Activated naive CD8-positive, alpha-beta T cell treated with anti-CD3 and anti-CD28 coated beads for 36 hours (primary cell): ENCODE measurements at places on chromosomes 12 and 14. TPM values are rescaled to one million over a fixed set of nuclear protein-coding genes. Genes with fewer than 3 reads are reported as not detected.

DNA sequence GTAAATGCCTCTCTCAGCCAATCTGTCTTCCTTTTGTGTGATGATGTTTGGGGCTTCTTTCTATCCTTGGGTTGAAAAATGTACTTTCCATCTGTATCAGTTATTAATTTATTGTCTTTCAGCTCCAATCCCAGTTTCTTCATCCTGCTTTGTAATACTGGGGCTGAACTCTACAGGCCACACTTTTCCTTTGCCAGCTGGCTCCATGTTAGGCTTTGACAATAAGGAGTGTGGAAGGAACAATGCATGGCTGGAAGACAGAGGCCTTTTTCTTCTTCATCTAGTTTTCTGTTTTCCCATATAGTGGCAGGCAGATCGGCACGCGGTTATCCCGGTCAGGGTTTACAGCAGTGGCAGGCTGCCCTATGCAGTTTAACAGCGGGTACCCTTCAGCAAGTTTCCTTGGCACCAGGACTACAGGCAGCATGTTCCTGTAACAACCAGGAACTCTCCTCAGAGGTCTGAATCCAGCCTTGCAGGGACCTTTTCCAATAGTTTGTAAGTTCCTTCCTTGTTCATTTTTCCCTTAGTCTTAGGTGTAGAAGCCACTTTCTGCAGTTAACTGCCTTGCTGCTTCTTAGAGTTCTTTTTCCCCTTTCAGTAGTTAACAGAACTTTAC is 38.5 kb upstream of the CRACR2A start:
- H3K27me3 ChIP-seq, result no peaks in the 10 kb centered on the region
- H3K4me3 ChIP-seq, result no peak overlapping the region
- DNase-seq, result no peak
- H3K4me1 ChIP-seq, result peaks cover 6% of the 10 kb centered on the region
- H3K27ac ChIP-seq, result peak overlapping the region; percentile 14

The AQP2 gene
- not detected for total RNA-seq

The NOVA1 gene
- 0.28 TPM for total RNA-seq

DNA sequence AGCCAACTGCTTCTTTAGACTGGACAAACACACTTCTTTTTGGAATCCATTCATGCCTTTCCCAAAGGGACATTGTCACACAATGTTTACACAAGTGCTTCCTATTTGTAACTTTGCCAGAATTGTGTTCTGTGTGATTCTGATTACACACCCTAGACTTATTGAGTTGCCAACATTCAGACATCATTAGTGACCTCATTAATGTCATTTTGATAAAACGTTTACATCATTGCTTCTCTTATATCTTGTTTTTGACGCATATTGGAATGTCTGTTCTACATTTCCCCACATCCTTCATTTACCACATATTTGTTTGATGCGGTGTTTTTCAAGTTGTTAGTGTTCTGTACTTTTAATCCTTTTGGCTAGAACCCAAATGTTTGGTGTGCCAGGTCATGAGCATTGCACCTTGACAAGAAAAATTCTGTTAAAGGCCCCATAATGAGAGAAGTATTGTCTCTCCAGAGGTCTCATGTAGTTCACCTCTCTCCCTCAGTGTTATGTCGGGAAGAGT is 305.5 kb downstream of the AEBP2 start:
- H3K36me3 ChIP-seq, result peaks cover 4% of the 10 kb centered on the region
- no peaks in the 10 kb centered on the region for H3K27me3 ChIP-seq
- H3K4me3 ChIP-seq, result no peak overlapping the region
- no peak overlapping the region for H3K27ac ChIP-seq

DNA sequence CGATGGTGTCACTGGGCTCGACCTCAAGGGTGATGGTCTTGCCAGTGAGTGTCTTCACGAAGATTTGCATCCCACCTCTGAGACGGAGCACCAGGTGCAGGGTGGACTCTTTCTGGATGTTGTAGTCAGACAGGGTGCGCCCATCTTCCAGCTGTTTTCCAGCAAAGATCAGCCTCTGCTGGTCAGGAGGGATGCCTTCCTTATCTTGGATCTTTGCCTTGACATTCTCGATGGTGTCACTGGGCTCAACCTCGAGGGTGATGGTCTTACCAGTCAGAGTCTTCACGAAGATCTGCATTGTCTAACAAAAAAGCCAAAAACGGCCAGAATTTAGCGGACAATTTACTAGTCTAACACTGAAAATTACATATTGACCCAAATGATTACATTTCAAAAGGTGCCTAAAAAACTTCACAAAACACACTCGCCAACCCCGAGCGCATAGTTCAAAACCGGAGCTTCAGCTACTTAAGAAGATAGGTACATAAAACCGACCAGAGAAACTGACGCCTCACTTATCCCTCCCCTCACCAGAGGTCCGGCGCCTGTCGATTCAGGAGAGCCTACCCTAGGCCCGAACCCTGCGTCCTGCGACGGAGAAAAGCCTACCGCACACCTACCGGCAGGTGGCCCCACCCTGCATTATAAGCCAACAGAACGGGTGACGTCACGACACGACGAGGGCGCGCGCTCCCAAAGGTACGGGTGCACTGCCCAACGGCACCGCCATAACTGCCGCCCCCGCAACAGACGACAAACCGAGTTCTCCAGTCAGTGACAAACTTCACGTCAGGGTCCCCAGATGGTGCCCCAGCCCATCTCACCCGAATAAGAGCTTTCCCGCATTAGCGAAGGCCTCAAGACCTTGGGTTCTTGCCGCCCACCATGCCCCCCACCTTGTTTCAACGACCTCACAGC is 717 bp downstream of the UBC start:
- peak; percentile 92 for DNase-seq
- H3K36me3 ChIP-seq, result peaks cover 39% of the 10 kb centered on the region
- peak overlapping the region; percentile 100 for H3K4me3 ChIP-seq

DNA sequence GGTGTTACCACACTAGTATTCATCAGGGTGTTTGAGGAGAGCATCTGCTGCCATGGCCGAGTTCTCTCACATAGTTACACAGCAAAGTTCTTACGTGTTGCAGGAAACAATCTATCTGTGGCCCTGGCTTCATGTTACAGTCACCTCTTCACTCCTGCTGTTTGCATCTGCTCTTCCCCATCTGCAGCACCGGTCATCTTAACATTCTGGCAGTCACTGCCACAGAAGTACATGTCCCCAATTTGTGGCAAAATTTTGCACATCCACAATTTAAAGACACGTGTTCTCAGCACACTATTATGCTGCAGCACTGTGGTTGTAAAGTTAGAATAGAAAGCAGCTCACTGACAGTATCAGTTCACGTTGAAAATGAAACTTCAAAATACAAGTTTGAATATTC is 23.2 kb downstream of the MAPK1IP1L start:
- H3K4me1 ChIP-seq, result peaks cover 26% of the 10 kb centered on the region
- peak overlapping the region; percentile 29 for H3K4me3 ChIP-seq

DNA sequence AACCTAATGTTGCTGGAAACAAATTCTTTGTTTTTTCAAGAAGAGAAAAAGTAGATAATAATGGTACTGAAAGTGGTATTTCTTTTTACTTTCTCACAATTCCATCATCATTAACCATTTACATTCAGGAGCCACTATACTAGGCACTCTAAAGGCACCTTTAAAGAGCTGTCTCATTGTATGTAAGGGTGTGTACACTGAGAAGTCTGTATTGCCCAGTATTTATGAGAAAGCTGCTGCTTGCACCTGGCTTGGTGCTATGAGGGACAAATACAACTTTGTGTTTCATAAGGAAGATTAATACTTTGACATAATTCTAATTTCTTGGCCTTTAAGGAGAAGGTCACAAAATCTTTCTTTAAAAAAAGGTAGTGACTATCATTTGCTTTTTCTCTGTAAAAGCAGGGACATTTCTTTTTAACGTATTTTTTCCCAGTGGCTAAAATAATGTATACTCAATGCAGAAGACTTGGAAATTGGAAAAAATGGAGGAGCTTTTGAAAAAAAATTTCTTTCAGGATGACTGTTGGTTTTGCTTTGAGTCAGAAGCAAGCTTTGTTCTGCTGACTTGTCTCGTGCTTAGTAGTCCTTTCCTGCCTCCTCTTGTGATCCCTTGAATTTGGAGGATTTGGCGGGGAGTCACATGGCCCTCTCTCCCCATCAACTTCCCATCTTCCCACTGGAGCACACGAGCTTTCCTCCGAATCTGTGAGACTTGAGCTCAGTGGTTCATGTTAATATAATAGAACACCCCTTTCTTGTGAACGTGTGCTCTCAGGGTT is 50.1 kb downstream of the RASSF3 start:
- peaks cover 27% of the 10 kb centered on the region for H3K36me3 ChIP-seq
- no peaks in the 10 kb centered on the region for H3K27me3 ChIP-seq
- peak overlapping the region; percentile 83 for H3K27ac ChIP-seq
- no peak for DNase-seq
- peak overlapping the region; percentile 32 for H3K4me3 ChIP-seq
- peaks cover 73% of the 10 kb centered on the region for H3K4me1 ChIP-seq

DNA sequence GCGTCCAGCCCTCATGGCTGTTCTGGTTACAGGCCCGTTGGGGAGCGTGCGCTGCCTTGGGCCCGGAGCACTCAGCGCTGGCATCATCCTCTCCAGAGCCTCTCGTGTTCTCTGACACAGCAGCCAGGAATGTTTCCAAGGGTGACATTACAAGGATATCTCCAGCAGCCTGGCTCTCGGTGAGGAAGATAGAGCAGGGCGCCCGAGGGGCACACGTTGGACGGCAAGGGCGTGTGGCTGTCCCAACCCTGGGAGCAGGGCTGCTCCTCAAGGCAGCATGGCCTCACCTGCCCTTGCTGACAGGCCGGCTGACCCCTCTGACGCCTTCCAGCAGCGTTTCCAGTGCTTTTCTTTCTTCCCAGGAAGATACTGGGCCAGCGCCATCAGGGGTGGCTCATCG is 14.4 kb downstream of the LRCOL1 start:
- H3K27ac ChIP-seq, result no peak overlapping the region

DNA sequence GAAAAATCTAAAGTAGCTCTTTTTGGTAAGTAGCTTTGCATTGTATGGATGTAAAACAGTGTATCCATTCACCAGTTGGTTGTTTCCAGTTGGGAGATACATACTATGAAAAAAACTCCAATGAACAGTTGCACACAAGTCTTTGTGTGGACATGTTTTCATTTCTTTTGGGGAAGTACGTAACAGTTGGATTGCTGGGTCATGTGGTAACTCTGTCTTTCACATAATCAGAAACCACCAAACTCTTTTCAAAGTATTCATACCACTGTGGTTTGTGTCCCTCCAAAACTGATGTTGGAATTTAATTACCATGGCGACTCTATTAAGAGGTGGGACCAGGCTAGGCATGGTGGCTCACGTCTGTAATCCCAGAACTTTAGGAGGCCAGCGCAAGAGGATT is 58.9 kb upstream of the RESF1 start:
- H3K27ac ChIP-seq, result peak overlapping the region; percentile 20
- DNase-seq, result no peak
- H3K27me3 ChIP-seq, result no peaks in the 10 kb centered on the region
- no peak overlapping the region for H3K4me3 ChIP-seq
- peaks cover 31% of the 10 kb centered on the region for H3K4me1 ChIP-seq
- peaks cover 47% of the 10 kb centered on the region for H3K36me3 ChIP-seq

DNA sequence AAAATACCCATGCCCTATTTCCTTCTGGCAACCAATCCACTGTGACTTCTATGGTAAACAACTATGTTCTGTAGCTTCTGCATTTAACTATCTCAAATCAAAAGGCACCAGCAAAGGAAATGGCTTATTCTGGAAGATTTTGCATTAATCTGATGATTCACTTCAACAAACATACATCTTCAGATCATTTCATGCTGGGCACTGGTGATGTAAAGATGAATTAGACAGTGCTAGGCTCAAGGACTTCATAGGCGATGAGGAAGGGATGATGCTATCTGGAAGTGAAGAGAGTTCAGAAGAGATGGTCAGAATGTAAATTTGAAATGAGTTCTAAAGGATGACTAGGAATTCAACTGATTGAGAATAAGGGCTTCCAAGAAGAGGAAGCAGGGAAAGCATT is 363.3 kb downstream of the PAWR start:
- no peaks in the 10 kb centered on the region for H3K27me3 ChIP-seq
- H3K36me3 ChIP-seq, result no peaks in the 10 kb centered on the region
- no peak for DNase-seq
- no peak overlapping the region for H3K4me3 ChIP-seq
- no peak overlapping the region for H3K27ac ChIP-seq

The GALNT8 gene
- not detected for total RNA-seq

The MGST1 gene
- not detected for total RNA-seq

- H3K27ac ChIP-seq, result no peak overlapping the region
- no peaks in the 10 kb centered on the region for H3K36me3 ChIP-seq
- H3K4me3 ChIP-seq, result no peak overlapping the region
These were observed 22.1 kb upstream of the CEP170B start for GRCh38 chr14:104843006-104843405.

The SMCO2 gene
- not detected for total RNA-seq

- no peak overlapping the region for H3K4me3 ChIP-seq
- DNase-seq, result no peak
- no peaks in the 10 kb centered on the region for H3K4me1 ChIP-seq
- peaks cover 15% of the 10 kb centered on the region for H3K36me3 ChIP-seq
- no peaks in the 10 kb centered on the region for H3K27me3 ChIP-seq
These were observed 212.9 kb downstream of the ESR2 start for GRCh38 chr14:64081174-64081746.

The CCDC60 gene
- total RNA-seq, result not detected

DNA sequence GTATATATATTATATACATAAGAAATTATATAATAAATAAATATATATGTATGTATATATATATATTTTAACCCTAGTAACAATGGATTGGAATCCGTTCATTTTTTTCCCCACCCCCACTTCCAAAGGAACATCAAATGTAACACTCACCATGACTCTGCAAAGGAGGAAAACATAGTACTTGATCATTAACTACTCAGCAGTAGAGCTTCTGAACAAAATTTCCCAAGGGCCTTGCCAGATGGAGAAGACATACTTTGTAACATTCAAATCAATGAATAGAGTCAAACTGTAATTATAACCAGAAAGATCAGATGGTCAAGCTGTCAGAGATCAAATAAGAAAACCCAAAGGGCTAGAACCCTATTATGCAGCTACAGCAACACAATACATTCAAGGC is 126.0 kb upstream of the CNTN1 start:
- H3K4me1 ChIP-seq, result no peaks in the 10 kb centered on the region
- no peak overlapping the region for H3K27ac ChIP-seq
- H3K27me3 ChIP-seq, result no peaks in the 10 kb centered on the region

The GLIPR1L2 gene
- not detected for total RNA-seq

- H3K4me1 ChIP-seq, result peaks cover 18% of the 10 kb centered on the region
- H3K27me3 ChIP-seq, result no peaks in the 10 kb centered on the region
- no peak overlapping the region for H3K27ac ChIP-seq
- H3K36me3 ChIP-seq, result no peaks in the 10 kb centered on the region
These were observed 4.7 kb upstream of the MDM1 start for GRCh38 chr12:68336889-68337303.

- DNase-seq, result no peak
- H3K4me1 ChIP-seq, result no peaks in the 10 kb centered on the region
- H3K4me3 ChIP-seq, result no peak overlapping the region
- no peak overlapping the region for H3K27ac ChIP-seq
- peaks cover 3% of the 10 kb centered on the region for H3K36me3 ChIP-seq
- no peaks in the 10 kb centered on the region for H3K27me3 ChIP-seq
These were observed 413.6 kb downstream of the TMEM121 start for GRCh38 chr14:105939810-105940508.

DNA sequence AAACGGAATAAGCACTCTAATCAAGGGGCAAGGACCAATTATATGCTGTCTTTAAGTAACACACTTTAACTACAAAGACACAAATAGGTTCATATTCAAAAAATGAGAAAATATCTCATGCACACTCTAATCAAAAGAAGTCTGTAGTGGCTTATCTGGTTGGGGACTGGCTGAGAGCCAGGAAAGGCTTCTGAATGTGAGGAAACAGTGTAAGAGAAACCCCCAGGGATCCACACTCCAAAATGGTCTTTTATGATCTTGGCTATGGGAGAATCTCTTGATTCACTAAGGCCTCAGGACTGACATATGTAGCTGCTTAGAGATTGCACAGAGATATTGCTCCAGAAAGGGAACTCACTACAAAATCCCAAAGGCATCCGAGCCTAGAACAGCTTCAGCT is 10.3 kb downstream of the CTSG start:
- H3K27me3 ChIP-seq, result peaks cover 2% of the 10 kb centered on the region
- H3K4me3 ChIP-seq, result no peak overlapping the region

The ACOT6 gene
- total RNA-seq, result not detected
